ENCODE measurements at places on chromosomes 1 and 21.

DNA sequence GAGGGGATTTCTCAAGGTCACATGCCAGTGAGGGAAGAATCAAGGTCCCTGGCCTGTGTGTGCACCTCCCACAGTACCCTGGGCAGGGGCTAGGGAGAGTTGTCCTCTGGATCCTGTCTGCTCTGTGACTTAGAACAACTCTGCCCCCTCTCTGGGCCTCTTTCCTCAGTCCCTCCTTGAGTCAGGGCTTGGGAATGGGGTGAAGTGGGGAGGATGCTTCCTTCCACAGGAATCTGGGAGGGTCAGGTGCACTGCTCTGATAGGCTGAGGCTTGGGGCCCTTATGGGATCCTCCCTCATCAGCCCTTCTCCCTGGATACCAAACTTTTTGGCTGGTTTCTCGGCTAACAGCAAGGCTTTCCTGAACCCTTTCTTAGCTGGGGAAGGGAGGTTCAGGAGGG, 2.5 kb downstream of the TRNP1 start:
- DNase-seq = no peak

GRCh38 chr1:200564319-200564718, 56.2 kb downstream of the KIF14 start:
- DNase-seq = no peak

DNA sequence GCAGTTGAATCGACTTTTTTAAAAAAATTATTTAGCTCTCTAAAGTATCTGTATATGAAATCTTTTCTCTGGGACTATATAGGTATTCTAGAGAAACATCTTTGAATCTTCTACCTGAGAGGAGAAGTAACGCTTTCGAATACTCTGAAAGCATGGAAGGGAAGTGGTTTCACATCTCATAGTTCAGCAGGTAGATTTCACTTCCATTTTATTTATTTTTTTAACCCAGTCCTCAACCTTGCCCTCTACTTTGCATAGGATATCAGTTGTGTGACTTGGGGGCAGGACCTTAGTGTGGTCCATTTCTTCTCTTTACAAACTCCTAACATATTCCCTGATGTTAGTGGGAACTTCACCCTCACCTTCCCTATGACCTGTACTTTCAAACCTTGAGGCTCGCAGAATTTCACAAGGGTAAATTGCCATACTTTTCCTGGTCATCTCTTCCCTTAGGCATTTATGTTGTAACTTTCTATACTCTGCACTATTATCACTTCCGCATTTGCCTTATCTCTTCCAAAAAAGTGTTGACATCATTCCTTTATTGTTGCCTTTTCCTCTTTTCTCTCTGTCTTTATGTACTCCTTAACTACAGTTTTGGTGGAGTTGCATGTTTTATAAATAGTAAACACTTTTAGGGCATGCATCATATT, 1208.5 kb upstream of the ADGRL4 start:
- no peak for DNase-seq

DNA sequence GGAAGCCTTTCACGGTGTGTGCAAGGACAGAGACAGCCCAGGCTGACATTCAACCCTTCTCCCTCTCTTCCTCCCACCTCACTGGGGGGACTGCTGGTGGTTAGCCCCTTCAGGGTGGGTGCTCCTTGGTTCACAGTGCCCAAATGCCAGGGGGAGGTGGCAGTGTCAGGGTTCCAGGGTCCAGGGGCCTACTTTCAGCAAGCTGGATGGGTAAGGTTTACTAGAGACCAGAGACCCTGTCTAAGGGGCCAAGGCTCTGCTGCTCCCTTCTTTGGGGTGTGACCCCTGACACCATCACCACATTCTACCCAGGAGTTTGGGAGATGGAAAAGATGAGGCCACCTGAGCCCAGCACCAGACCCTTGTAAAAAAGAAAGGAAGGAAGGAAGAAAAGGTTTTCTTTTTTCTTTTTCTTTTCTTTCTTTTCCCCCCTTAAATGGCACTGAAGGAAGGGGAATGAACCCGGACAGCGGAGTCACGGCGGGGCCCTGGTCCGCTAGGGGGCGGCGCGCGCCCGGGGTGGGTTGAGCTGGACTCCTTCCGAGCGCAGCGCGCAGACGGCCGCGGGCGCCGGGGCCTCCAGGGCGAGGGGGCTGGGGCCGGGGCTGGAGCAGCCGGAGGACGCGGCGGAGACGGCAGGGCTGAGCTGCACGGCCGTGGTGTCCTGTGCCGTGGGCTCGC, 18.8 kb downstream of the KNCN start:
- DNase-seq = peak; percentile 45

DNA sequence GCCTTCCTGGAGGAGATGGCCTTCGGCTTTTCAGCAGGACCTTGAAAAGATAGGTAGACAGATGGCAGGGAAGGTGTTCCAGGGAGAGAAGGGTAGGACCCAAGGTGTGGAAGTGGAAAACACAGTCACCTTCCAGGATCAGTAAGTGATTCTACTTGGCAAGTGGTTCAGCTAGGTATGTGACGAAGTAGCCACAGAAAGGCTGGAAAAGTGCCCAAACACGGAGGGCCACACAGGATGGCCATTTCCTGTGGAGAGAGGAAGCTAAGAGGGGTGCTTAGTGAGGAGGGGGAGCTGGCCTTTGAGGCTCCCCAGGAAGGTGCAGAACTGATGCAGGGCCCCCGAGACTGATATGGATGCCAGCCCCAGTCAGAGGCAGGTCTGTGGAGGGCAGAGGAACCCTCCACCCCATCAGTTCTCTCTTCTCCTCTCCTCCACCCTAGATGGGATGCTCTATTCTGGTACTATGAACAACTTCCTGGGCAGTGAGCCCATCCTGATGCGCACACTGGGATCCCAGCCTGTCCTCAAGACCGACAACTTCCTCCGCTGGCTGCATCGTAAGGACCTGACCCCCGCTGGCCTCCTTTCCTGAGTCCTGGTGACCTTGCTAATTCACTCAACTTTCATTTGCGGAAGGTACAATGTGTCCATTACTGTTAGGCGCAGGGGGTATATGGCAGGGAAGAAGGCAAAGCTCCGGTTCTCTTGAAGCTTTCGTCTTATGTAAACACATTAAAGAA, 6.8 kb downstream of the SEMA4A start:
- no peak for DNase-seq

DNA sequence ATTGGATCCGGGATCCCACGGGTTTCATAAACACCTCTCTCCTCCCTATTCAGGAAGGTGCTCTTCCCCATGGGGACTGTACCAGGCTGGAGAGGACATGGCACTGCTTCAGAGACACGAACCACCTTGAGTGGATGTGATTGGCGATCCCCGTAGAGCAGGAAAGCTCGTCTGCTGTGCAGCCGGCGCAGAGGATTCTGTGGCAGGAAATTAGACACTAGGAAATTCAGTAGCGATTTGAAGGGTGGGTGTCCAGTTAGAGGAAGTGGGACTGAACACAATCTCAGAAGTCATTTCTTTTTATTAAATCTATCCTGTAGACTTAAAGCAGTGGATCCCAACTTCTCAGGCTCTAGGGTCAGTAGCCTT, 767 bp downstream of the PDIK1L start:
- no peak for DNase-seq

DNA sequence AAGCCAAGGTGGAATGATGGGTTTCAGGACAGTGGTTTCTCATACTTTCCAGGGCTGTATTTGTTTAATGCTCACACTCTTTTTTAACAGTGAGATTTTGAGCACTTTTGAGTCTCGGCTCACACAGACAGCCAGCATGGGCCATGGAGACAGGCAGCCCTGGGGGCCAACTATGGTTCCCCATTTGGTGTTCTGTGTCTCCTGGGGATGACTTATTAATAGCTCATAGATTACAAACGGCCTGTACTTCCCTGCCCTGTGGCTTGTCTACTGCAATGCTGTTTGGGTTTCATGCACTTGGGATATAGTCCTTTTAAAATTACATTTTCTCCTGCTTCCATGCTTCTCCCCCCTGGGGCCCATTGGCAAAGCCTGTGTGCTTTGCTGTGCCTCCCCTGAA, 178.3 kb downstream of the KCNJ6 start:
- DNase-seq = no peak

- DNase-seq = no peak
Observed at GRCh38 chr21:44286716-44287632, 1.3 kb downstream of the AIRE start.

GRCh38 chr1:248739572-248740205, 15.9 kb downstream of the LYPD8 start:
- DNase-seq = no peak

DNA sequence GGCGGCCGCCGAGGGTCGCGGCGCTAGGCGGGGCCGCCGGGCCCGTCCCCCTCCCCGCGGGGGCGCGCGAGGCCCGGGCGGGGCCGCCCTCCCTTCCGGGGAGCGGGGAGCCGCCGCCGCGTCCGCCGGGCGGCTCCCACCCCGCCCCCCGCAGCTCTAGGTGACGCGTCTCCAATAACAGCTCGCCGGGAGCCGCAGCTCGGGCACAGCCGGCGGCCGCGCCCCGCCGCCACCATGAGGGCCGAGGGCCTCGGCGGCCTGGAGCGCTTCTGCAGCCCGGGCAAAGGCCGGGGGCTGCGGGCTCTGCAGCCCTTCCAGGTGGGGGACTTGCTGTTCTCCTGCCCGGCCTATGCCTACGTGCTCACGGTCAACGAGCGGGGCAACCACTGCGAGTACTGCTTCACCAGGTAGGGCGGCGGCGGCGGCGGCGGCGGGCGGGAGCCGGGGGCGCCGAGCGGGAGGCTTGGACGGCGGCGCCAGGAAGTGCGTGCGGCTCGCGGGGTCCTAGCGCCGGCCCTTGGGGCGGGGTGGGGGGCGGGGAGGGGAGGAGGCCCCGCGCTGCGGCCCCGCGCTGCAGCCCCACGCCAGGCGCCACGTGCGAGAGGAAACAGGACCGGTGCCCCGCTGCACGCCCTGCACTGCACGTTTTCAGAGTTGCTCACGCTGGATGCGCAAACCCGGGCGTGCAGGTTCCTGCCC, at the start of gene SMYD2:
Gene SMYD2 (plus strand): TSS at position 139 of the 699 bp plus-strand sequence. CDS start 96 bp downstream, at position 235.
- peak; percentile 35 for DNase-seq

- no peak for DNase-seq
Observed at GRCh38 chr1:25909040-25909439, 2.8 kb upstream of the STMN1 start.

DNA sequence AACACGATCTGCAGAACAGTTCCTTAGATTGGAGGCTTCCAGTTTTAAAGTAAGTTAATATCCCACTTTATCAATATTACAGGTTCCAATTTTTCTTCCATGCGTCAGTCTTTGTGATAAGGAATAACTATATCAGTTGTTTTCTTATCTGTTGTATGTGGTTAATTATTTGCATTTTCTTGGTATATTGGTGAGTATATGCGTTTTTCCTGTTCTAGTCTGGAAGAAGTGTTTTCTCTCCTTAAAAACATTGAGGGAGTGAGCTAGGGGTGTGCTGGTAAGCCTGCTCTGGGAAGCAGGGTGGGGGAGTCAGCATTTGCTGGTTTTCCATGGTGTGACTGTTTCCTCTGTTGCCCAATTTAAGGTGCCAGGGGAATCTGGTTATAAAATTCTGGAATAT, 50.2 kb upstream of the KIF1B start:
- no peak for DNase-seq

DNA sequence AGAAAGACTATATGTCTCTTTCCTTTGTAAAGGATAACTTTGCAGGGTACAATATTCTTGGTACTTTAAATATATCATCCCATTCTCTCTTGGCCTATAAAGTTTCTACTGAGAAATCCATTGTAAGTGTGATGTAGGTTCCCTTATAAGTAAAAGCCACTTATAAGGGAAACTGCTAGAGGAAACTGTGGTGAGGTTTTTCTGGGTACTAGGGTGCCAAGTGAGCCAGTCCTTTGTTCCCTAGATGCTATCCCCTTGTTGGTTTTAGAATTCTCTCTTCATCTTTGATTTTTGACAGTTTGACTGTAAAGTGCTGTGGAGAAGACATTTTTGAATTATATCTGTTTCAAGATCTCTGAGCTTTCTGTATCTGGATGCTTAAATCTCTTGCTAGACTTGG, 108.9 kb upstream of the NEK7 start:
- no peak for DNase-seq

DNA sequence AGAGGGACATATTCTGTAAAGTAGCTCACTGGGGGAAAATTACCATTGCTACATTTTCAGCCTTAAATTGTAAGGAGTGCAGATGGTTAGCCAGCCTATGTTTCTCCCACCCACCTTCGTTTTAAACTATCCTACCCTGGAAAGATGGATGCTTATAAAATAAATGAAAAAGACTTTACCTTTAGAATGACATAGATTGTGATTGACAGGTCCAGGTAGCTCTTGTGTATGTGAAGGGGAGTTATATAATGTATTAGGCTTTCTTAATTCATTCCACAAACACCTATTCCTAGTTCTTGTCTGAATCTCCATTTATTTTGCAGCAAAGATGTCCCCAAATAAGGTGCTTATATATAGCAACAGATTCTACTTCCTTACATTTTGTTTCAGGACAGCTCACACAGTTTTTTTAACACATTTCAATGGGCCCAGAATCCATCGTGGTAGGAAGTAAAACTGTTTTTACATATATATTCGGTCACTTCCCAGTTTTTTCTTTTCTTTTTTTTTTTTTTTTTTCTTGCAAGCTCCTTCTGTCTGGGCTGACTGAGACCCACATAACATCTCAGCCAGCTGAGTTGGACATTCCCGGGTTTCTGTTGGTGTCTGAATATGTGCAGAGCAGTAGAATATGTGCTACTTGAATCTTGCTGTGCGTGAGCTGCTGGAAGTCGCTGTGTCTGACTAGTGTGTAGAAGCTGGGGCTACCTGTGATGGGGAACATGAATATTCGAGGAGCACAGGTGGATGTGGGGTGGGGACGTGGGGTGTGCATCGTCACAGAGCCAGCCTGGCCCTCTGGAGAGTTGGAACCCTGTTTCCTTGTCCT, 27.8 kb downstream of the UCK2 start:
- DNase-seq = no peak

GRCh38 chr1:215845234-215845891, 278.3 kb downstream of the KCTD3 start:
- DNase-seq = peak; percentile 87

DNA sequence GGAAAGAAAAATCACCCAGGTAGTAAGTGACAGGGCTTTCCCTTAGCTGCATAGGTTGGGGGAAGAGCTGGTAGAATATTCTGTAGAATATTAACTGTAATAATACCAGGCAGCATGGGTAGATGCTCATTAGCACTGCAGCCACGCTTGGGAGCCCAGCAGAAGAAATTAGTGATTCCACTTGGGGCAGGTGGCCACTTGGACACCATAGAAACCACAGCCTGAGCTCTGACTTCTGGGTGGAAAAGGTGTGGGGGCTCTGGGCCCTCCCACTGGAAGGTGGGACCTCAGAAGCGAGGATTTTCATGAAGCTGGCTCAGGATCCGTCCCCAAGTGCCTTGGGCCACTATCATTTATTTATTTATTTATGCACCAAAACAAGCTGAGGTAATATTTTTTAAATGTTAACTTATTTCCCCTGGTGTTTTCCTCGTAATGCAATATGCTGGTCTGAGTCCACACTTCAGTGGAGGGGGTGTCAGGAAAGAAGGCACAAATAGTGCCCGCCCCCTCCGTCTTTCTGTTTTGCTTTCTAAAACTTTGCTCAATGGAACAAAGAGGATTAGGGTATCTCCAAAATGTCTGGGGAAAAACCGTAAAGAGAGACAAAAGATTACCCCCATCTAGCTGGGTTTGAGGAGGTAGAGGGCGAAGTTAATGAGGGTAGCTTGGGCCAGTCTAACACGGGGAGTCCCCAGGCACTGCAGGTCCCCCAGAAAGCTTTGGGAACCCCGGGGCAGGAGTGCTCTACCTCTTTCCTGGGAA, 75.2 kb upstream of the GADD45A start:
- DNase-seq = no peak

- no peak for DNase-seq
Observed at GRCh38 chr1:101408212-101409042, 171.6 kb downstream of the S1PR1 start.

GRCh38 chr1:202210385-202210784, 16.8 kb downstream of the LGR6 start:
- DNase-seq = peak; percentile 33

Measured in astrocyte (in vitro differentiated cells and primary cell).